NCI-H226 (cell line): ENCODE measurements at places on chromosomes 5 and 9.
A peak's percentile ranks its signal among the peaks of the same experiment; 100 is the strongest.

DNA sequence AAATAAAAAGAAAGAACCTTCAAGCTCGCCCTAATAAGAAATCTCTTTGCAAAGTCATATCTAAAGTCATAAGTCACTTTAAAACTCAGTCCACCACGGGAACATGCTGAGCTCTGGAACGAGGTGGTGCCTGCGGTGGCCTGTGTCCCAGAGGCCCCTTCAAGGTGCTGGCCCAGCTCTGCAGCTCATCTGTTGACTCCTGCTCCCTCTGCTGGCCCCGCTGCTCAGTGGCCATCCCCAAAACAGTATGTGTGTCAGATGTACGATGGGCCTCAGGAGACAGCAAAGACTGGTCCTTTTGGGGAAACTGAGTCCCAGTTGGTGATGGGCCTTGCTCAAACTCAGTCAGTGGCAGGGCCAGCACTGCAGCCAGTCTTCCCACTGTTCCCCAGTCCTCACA, 22.8 kb upstream of the FOXB2 start:
- DNase-seq = no peak

GRCh38 chr9:137375321-137376058, 47.5 kb downstream of the EXD3 start:
- no peak for DNase-seq

DNA sequence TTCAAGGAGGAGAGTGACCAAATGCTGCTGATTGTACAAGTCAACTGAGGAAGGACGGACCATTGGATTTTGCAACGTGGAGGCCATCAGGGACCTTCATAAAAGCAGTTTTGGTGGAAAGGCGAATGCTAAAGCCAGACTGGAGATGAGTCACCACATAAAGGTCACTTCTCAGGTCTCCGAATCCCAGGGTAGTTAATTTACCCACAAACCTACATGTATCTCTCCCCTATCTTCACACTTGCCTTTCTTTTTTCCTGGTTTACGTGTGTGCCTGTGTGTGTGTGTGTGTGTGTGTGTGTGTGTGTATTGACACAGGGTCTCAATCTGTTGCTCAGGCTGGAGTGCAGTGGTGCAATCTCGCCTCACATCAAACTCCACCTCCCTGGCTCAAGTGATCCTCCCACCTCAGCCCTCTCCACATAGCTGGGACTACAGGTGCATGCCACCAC, 4.6 kb upstream of the CTNNA1 start:
- no peak for DNase-seq

DNA sequence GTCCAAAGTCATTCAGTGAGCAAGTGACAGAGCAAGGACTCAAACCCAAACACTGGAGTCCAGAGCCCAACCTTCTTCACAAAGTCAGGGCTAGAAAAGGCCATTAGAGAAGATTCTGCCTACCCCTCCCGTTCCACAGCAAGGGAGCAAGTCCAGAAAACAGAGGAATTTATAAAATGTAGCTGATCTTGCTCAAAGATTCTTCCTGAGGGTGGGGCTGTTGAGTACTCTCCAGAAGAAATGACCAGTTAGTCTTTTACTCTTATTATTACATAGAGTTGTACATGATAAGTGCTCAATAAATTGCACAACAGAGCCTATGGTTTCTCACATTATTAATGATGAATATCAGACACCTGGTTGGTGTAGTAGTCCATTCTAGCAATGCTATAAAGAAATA, 39.3 kb upstream of the HMHB1 start:
- no peak for DNase-seq

- no peak for DNase-seq
These were observed 62.5 kb downstream of the MRPL36 start for GRCh38 chr5:1736889-1737711.

DNA sequence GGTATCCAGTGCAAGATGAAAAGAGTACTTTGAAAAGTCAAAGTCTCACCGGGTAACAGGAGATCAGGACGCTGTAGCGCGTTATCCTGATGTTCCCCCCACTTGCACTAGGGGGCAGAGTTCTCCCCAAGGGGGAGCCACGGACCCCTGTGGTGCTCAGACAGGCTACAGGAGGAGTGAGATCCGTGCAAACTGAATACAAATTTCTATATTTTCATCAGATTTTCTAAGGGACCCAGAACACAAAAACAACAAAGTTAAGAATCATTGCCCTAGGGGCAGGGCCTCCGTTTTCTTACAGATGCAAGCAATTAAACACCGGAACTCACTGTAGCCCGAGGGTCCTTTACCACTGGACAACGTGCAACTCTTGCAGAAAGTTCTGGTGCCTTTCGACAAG, 2.0 kb downstream of the MYO10 start:
- peak; percentile 54 for DNase-seq

GRCh38 chr9:32707326-32707725, 71.9 kb upstream of the TAF1L start:
- peak; percentile 13 for DNase-seq

- DNase-seq = no peak
These were observed 71.5 kb downstream of the ACER2 start for GRCh38 chr9:19480345-19480744.

DNA sequence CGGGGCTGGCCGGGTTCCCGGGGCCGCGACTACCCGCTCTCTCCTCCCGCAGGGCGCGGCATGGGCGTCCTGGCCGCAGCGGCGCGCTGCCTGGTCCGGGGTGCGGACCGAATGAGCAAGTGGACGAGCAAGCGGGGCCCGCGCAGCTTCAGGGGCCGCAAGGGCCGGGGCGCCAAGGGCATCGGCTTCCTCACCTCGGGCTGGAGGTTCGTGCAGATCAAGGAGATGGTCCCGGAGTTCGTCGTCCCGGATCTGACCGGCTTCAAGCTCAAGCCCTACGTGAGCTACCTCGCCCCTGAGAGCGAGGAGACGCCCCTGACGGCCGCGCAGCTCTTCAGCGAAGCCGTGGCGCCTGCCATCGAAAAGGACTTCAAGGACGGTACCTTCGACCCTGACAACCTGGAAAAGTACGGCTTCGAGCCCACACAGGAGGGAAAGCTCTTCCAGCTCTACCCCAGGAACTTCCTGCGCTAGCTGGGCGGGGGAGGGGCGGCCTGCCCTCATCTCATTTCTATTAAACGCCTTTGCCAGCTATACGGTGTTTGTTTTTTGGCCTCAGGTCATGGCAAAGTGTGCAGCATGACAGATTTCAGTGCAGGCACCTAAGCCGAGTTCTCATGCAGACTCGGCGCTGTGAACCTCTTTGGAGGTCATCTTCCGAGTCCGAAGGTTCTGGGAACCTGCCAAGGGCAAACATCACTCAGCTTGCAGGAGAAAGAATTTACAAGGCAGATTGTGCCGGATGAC, 516 bp downstream of the MRPL41 start:
- DNase-seq = peak; percentile 6

- DNase-seq = no peak
These were observed 492.4 kb downstream of the GADD45G start for GRCh38 chr9:90097237-90097636.

- no peak for DNase-seq
These were observed 128.1 kb upstream of the SLIT3 start for GRCh38 chr5:169429044-169429443.

- peak; percentile 28 for DNase-seq
These were observed 33.0 kb upstream of the SLC25A51 start for GRCh38 chr9:37936965-37937364.

GRCh38 chr9:13213337-13213736, 66.2 kb downstream of the MPDZ start:
- no peak for DNase-seq

- peak; percentile 59 for DNase-seq
These were observed 750.9 kb downstream of the MAT2B start for GRCh38 chr5:164256351-164256750.

GRCh38 chr5:55140908-55141665, 18.9 kb upstream of the GPX8 start:
- DNase-seq = no peak

GRCh38 chr9:110588296-110588695, 8.8 kb upstream of the SVEP1 start:
- DNase-seq = no peak
